ENCODE measurements at places on chromosomes 2 and 18.
A peak's percentile ranks its signal among the peaks of the same experiment; 100 is the strongest.

GRCh38 chr2:200748779-200749178, 62.9 kb upstream of the BZW1 start:
- DNase-seq: peak; percentile 7

GRCh38 chr2:204720874-204721273, 175.6 kb downstream of the PARD3B start:
- DNase-seq: no peak

DNA sequence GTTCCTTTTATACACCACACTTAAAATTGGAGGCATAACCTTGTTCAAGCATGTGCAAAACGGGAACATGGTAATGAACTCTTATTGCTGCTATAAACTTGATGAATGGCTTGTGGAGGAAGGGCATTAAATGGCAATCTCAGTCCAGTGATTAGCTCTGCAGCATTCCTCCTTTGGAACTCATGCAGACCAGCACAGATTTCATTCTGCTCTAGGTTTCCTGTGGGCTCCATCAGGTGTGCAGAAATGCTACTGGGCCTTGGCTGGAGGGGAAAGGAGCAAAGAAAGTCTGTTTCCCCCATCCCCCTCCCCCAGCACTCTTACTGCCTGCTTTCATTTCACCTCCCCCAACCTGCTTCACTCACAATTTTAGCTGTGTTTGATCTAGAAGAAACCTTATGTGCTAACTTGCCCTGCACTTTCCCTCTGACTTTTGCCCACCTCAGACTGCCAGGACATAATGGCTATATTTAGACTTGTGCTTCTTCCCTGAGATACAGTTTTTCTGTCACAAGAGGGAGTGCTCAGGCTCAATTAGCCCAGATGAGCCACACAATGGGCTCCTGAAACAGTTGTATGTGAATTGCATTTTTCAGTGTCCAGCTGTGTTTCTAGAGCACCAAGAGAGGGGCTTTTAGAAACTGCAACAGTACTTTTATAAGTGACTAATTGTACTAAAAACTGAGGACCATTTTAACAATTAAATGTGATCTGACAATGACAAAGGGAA, 109.8 kb downstream of the FSHR start:
- no peak for DNase-seq

GRCh38 chr2:96404446-96405373, 69.1 kb downstream of the NCAPH start:
- DNase-seq: no peak

- no peak for DNase-seq
These were observed 37.5 kb upstream of the SIX2 start for GRCh38 chr2:45046786-45047185.

DNA sequence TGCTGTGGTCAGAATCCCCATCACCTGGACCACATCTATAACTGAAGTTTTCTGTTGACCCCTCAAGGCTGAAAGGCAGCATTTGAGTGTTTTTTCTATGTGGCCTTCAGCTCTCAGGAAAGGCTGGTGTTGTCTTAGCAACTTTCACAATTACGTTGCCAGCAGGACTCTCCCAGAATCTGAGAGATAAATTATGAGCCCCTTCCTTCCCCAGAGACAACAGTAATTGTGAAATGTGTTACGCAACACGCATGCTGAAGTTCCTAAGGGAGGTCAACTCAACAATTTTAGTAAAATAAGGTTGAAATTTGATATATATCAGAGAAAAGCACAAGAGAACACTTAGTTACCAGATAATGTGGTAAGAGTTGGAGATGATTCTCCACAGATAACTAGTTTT, 216.5 kb upstream of the SLC8A1 start:
- DNase-seq: no peak

DNA sequence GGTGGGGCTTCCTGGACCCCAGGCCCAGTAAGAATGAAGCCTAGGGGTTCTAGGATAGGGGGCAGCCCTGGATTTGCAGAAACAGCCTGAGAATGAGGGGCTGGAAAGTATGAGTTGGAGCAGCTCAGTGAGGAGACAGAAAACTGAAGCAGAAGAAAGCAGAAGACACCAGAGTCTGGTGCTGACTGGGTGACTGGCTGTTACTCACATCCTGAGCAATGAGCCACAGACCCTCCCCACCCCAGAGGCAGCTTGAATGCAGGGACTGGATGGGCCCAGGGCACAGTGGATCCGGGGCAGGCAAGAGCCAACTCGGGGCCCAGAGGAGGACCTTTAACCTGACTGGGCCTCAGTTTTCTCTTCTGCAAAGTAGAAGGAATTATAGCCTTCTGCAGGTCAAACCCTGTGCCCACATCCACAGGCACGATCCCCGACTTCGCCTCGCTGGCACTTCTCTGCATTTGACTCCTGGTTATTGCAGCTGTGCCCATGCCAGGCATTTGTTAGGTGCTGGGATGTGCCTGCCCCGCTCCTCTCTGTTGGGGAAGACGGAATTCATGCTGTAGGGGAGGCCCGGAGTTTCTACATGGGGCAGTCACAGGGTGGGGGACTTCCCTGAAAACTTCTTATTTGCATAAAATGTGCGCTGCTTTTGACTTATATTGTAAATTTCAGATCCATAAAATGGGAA, 8.5 kb downstream of the STEAP3 start:
- no peak for DNase-seq

DNA sequence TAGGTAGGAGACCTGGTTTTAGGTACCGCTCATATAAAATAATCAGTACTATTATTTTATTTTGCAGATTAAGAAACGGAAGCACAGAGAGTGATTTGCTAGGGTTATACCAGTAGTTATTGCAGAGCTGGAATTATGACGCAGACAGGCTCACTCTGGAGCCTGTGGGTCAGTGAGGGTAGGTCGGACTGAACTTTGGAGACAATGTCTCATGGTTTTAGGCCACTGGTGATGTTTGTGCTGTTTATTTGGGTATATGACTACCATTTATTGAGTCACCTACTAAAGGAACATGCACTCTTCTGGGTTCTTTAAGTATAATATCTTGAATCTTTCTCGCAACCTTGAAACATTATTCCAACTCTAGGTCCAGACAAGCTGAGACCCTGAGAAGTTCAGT, 33.5 kb upstream of the IL1R1 start:
- DNase-seq: no peak

DNA sequence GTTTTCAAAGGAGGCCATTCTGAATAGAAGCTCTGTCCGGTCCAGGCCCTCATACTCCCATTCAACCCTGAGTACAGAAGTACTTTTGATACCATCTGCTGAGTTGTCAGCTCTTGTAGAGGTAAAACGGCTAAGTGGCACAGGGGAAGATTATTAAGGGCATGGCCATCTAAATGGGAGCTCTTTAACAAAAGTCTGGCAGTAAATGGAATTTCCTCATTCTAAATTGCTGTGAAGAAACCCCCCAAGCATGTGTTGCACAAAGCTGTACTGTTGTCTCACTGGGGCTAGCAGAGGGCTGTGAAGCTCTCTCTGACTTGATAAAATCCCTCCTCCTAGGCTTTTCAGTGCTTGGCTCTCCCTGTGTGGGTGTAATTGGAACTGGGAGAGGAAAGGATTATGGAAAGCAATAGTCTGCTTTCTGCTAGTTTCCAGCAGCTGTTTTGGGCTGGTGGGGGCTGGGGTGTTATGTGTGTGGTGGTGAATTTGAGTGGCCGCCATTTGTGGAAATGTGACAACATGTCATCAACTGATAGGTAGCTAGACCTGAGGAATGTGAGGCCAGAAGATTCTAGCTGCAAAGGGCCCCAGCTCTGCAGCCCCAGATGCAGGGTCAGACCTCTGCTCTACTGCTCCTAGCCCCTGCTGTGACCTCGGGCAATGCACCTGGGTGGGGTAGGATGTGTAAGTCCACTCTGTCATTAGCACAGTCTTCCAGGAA, 65.1 kb downstream of the MAP4K4 start:
- no peak for DNase-seq

DNA sequence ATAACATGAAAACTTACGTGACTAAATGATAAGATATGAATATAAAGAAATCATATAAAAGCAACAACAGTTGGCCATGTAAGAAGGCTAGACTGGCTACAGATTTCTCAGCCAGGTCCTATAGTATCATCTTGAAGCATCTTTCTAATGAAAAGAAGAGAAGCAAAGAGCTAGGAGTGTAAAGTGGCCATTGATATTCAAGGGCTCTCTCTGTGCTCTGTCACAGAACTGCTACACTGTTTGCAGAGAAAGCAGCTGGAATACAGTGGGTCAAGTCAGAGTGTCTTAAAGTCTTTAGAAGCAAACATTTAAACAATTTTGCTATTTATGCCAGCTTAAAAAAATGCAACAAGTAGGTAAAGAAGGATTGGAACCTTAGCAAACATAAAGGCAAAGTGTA, 118.8 kb downstream of the SCN9A start:
- DNase-seq: no peak

DNA sequence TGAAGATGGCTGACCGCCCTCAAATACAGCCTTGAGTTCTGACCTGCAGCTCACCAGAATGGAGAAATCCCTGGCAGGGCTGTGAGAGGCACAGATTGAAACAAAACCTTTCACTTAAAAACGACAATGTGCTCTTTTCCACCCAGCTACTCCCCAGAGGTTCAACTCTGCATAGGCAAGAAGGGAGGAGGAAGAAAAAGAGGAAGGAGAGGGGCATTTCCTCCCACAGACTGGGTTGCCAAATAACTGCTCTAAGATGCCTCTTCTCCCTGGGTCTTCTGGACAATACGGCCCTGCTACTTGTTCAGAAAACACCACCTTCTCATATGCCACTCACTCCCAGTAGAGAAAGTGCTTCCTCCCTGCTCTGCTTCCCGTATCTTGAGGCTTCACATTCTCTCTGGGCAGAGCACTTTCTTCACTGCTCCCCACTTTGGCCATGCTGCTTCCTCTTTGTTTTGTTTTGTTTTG, 136.4 kb upstream of the SLC1A4 start:
- peak; percentile 52 for DNase-seq

DNA sequence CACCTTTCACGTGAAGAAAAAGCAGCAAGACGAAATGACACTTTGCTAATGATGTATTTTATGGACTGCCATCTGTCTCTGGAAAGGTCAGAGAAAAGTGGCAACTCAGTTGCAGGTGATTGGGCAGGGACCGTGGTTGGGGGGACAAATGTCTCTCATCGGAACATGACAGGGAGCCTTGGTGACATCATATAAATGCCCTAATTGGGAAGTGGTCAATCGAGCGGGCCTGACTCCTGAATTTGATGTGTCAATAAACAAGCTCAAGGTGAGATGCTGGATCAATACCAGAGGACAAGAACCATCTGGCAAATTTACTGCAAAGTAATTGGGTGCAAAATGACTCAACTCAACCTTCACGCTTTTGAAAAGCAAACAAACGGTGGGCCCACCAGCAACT, 151.9 kb upstream of the SKOR2 start:
- no peak for DNase-seq

GRCh38 chr2:97967216-97967592, 28.5 kb downstream of the TMEM131 start:
- DNase-seq: no peak

DNA sequence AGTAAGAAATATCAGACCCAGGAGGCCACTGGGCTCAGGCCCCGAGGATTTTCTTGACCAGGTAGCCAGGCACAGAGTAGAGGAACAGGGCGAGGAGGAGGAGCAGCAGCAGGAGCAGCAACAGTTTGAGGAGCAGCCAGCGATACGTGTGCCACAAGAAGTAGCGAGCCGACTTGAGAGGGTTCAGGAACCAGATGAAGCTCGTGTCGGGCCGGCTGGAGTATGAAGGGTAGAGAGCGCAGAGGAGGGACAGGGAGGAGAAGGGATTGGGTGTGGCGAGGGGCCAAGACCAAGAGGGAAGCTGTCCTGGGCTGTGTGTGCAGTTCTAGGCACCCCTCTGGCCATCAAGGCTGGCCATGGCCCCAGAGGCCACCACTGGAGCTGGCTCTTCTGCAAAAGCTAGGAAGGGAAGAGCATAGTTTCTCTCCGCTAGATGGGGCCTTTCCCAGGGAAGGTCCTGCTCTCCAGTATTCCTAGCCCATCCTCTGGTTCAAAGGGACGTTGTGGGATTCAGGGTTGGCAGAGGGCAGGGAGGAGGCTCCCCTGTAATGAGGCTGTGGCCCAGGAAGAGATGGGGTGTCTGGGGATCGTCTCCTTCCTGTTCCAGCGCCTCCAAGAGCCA, 17.8 kb downstream of the OTOF start:
- DNase-seq: no peak

DNA sequence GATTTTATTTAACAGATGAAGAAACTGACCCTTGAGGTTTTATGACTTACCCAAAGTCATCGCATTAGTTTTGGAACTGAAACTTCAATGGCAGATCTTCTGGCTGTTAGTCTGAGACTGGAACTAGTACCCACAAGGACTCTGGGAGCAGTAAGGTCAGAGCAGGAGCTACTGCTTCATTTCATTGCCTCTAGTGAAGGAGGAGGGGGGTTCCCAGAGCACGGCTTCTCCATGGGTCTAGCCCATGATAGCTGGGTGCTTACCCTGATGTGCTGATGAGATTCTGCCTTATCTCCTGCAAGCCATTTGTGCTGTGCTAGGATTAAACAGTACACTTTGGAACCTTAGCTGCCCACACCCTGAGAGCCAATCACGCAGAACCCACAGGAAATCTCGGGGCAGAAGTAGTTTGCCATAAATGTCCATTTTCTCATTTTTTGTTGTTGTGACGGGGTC, 5.4 kb upstream of the RNASEH1 start:
- no peak for DNase-seq

GRCh38 chr2:196172951-196173350, 1.6 kb upstream of the STK17B start:
- DNase-seq: no peak

GRCh38 chr2:239235311-239235710, 165.5 kb downstream of the HDAC4 start:
- DNase-seq: no peak

- no peak for DNase-seq
These were observed 104.2 kb upstream of the RND3 start for GRCh38 chr2:150591496-150592285.

DNA sequence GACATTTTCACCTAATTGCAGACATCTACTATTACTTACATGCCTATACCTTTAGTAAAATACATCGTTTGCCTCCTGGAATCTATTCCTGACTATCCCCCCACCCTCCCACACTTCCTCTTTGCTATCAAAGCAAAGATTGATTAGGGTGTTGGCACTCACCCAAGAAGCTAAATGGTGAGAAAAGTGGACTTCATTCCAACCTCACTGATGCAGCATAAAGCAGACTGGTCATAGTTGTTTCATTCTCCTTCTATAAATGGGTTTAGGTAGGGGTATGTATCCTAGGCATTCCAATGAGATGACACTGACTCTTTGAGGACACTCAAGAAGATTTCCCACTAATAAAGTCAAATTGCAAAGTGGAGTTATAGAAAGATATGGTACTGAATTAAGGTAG, 97.4 kb downstream of the LRP1B start:
- DNase-seq: no peak

GRCh38 chr2:42196403-42197267, 27.5 kb downstream of the EML4 start:
- DNase-seq: peak; percentile 48
